ENCODE measurements at places on chromosomes 2 and 18.

- no peak for DNase-seq
Measured at GRCh38 chr2:127897531-127898211, 11.9 kb upstream of the AMMECR1L start.

GRCh38 chr18:66990909-66991308, 387.0 kb upstream of the CDH19 start:
- no peak for DNase-seq

DNA sequence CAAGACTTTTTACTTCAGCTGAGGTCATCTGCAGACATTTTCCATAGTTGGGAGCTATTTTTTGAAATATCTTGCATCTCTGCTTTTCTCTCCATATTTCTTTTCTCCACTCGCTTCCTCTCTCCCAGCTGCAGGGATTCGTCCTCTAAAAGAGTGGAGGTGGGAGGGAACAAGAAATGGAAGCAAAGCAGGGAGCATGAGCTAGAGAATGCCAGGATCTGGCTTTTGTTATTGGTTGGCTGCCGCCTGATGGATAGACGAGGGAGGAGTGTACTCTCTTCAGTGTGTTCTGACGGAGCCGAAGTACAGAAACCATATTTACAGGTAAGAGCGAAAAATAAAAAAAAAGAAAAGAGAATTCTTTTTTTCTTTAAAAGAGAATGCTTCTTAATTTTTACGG, at the start of gene CSRNP3:
Gene CSRNP3 (plus strand): TSS at position 282 of the 400 bp plus-strand sequence. CDS start 125,368 bp downstream, outside the sequence.
- no peak for DNase-seq

GRCh38 chr2:41965909-41966295, 81.9 kb upstream of the PKDCC start:
- no peak for DNase-seq

DNA sequence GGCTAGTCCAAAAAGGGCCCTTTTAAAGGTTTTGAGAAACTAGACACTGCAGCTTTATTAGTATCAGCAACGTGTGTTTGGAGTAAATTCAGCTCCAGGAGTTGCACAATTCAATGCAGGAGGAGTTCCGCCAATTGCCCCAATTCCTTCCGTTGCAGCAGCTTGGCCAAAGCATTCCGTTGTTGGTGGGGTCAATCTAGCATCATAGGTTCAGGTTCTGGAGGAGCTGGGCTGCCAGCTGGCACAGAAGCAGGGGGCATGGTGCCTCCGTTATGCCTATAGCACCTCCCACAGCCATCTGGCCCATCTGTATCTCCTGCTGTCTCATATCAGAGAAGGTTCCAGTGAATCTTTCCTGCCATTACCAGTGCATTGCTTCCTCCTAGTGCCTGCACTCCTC, 55.4 kb downstream of the REL start:
- DNase-seq, result no peak

- DNase-seq, result no peak
Measured at GRCh38 chr2:47737191-47737975, 45.6 kb upstream of the MSH6 start.

- DNase-seq, result no peak
Measured at GRCh38 chr18:69658685-69659084, 258.0 kb downstream of the DOK6 start.

GRCh38 chr2:5479265-5479928, 212.8 kb upstream of the SOX11 start:
- no peak for DNase-seq

- no peak for DNase-seq
Measured at GRCh38 chr2:229997565-229997964, 71.2 kb downstream of the SLC16A14 start.

GRCh38 chr2:152466980-152467676, 132.2 kb downstream of the FMNL2 start:
- no peak for DNase-seq

DNA sequence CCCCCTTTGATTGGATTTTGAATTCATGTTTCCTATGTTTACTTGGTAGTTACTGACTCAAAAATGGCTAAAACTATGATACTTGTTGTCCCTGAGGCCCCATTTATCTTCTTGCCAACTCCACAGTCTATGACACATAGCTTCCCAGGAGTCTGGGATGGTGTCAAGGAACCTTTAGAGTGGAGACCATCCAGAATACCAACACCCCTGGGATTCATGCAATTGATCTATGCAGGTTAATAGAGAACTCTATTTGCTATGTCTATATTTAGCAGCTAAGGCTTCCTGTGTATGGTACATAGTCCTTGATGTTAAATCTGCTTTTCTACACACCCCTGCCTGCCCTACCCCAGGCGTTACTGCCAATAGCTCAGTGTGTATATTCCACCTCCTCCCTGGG, 218.5 kb upstream of the HDAC4 start:
- no peak for DNase-seq

DNA sequence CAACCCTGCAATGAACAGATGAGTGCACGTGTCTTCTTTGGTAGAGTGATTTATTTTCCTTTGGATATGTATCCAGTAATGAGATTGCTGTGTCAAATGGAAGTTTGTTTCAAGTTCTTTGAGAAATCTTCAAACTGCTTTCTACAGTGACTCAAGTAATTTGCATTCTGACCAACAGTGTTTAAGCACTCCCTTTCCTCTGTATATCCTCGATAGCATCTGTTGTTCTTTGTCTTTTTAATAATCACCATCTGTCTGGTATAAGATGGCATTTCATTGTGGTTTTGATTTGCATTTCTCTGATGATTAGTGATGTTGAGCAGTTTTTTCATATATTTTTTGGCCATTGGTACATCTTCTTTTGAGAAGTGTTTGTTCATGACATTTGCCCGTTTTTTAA, 1608.3 kb upstream of the ZEB2 start:
- DNase-seq, result no peak

DNA sequence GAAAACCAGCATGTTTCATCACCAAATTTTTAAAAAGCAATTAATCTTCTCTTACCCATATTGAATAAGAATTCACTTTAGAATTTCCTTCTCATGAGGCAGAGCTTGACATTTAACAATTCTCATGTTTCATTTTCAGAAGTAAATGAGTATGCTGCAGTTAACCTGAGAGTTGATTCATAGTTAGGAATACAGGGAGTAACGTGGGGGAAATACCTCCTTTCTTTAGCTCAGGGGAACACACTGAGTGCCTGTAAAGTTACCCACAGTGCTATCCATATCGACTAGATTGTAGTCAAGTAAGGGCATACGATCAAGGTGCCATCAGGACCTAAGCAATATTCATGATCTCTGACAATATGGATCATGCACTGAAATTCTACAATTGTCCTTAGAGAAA, 38.9 kb upstream of the ATIC start:
- no peak for DNase-seq
